Type B pancreatic cell (in vitro differentiated cells): ENCODE measurements at places on chromosomes 5 and 9. TPM values are rescaled to one million over a fixed set of nuclear protein-coding genes. Genes with fewer than 3 reads are reported as not detected.

DNA sequence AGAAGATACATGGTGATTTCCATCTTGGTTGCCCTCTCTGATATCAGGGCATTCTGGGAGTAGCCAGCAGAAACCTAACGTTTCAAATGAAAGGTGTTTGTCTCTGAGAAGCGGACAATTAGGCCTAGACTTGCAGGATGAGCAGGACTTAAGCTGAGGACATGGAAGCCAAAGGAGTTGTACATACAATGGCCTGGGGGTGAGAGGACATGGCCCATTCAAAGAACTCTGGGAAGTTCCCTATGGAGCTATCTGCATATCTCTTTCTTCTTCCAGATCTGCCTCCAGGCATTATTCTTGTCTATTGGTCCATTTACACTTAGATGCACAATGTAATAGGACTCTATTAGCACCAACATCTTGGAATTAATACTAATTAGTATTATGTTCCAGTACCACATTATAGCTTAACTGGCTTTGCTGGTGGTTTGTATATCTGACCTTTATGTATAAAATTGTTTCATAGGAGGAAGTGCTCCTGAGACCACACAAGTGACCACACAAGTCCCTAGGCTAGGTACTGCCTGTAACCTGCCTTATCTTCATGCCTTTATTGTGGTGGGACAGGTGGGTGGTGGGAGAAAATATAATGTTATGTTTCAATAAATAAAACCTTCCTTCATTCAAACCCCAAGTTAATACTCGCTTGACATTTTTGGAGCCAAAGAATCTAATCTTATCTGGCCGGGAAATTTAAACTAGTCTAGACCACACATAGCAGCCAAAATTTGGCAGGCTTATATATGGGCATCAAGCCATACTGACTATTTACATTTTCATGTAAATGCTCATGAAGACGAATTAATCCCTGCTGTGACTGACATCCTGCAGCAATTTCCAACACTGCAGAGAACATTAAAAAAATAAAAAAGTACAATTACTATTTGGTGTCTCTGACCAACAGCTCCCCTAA, 52.1 kb upstream of the EQTN start:
- DNase-seq: no peak

DNA sequence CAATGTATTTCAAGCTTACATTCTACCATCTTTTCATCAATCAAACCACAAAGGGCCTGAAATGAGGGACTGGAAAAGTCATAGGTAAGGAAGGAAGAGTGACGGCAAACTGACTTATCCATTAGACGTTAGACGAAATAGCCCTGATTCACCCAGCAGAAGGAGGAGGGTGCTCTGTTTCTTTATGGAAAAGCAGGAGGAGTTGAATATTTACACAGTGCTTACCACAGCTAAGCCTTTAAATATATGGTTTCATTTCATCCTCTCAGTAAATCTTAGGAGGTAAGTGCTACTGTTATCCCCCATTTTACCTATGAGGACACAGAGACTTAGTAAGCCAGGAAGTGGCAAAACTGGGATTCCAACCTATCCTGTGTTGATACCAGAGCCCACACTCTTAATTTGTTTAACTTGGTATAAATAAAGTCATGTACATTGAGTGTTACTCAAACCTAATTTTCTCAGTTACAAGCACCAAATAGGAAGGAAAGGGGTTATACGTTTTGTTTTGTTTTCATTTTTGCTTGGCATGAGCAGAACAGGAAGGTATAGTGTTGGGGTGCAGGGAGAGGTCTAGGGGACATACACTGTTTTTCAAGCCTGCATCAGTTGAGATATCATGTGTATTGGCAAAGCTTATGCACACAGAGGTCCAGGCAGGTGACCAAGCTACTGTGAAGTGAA, 98.1 kb upstream of the IFNK start:
- no peak for DNase-seq

DNA sequence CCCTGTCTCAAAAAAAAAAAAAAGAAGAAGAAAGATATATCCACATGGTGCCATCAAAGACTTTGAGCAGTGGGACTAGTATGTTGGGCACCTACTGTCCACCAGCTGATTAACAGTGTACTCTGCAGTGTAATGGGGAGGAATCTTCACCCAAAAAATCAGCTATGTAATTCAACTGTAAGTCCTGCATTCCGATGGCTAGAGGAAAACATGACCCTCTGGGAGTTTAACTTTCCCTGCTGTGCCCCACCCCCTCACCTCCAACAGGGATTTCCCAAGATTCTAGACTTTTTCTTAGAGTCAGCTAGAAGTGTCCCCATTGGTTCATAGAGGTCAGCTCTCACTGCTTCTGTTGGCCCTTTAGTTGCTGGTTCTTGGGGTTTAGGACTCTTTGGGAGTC, 221.2 kb upstream of the CLINT1 start:
- no peak for DNase-seq

DNA sequence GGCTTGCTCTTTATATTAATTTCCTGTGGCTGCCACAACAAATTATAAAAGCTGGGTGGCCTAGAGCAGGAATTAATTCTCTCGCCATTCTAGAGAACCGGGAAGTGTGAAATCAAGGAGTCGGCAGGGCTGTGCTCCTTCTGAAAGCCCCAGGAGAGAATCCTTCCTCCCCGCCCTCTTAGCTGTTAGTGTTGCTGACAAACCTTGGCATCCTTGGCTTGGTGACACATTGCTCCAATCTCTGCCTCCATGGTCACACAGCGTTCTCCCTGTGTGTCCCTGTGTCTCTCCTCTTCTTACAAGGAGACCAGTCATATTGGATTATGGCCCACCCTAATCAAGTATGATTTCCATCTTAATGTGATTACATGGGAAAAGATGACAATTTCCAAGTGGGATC, 55.9 kb upstream of the NEURL1B start:
- DNase-seq: no peak

DNA sequence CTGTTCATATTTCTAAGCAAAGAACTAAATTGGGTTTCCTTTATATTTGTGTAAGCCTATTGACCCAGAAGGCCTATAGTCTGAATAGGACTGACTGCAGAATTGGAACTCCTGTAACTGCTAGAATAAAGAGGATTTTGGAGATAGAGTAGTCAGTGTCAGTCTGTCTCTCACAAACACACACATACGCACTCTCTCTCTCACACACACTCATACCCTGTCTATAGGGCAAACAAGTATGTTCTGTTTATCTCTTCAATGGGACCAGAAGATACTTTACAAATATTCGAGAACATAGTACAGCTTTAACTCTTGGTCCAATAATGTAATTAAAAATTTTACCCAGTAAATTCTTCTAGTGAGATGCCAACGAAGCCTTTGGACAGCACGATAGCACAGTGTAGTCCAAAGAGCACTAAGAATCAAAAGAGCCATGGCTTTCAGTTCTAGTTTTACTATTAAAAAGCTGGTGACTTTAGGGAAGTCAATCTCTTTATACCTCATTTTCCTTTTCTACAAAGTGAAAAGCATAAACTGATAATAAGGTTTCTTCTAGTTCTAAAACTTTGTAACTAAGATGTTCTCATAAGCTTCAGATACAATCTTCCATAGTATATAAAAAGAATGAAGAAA, 19.3 kb downstream of the ABHD17B start:
- DNase-seq: no peak

GRCh38 chr9:90874194-90874593, 72.6 kb downstream of the SYK start:
- no peak for DNase-seq

DNA sequence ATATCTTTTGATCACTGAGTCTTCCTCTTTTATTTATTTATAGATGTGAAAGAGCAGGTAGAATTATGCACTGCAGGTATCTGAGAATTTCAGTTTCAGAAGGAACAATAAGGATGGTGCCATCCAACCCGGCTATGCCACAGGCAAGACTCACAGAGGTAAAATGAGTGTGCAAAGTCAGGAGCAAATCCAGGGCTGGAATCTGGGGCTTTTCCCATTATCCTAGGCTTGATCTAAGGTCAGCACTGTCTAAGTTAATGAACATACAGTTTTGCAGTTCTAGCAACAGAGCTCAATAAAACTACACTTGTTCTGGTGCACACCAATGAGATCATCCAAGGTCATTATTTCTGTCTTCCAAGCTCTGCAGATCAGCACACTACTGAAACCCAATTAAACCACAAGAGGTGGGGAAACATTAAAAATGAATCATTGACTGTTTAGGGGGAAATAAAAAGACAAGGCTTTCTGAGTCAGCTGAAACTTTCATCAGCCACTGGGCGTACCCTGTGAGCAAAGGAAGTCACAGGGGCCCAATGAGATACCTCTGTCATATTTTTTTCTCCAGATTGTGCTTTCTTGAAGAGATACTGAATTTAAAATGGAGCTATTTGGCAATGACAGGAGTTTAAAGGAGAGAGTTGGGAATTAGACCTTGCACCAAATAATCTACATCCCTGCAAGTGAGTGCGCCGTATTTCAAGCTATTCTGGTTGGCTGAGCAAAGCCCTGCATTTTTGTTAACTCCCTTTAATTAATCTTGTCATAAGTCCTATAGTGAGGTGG, 662.2 kb upstream of the ZNF608 start:
- DNase-seq: no peak

DNA sequence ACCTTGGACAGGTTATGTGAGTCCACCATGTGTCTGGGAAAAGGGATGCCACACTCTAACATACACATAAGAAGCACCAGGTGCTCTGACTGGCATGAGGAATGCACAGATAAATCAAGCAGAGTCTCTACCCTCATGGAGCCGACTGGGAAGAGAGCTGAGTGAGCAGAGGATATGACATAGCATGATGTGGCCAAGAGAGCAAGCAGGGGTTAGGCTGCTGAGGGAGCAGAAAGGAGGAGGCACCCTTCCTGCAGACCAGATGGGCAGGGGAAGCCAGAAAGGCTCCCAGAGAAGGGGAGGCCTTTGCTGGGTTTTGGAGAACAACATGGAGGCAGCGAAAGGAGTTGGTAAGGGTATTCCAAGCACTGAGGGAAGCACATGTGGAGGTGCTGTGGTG, 223.1 kb downstream of the GNA14 start:
- DNase-seq: no peak

GRCh38 chr5:133220851-133221674, 169.2 kb downstream of the HSPA4 start:
- peak; percentile 53 for DNase-seq

DNA sequence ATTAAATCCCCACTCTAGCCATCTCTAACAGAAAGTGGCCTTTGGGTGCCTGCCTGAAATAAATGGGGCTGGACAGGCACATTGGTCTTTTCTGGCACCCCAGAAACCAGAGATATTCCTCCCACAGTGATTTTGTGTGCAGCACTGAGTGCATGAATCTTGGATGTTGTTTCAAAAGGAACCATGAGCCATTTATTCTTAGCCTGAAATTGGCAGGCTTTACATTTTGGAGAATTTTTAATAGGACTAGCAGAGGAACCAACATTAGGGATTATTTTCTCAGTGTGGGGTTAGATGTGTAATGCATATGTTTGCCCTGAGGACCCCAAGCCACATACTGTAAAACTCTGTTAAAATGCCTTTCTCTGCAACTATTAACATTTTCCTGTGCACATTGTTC, 451.3 kb downstream of the NFIB start:
- no peak for DNase-seq

DNA sequence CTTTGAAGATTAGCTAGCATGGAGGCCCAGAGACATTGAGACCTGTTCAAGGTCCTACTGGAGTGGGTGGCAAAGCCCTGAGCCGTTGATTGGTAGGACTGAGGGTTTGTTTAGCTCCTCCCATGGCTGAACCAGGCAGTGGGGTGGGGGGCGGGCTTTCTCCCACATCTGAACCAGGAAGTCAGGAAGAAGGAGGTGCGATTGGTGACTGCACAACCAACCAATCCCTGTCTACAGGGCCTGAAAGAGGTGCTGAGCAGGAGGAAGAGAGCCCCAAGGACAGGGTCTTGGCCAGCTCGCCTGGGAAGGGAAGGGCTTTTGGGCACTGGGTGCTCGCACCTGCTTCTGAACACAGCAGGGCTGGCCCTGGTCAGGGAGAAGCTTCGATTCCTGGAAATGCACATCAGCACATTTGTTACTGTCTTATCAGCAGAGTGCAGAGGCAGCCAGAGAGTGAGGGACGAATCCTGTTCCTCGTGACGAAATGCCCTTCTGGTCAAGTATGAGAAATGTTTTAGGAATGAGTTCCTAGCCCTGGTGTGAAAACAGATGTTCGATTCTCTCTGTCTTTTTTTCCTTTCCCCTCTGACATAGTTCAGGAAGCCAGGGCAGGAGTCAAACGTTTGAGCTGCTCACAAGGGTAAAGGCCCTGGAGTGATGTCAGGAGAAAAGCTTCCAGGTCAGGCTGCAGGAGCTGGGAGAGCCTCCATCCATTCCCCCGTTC, 294.8 kb upstream of the KLF4 start:
- no peak for DNase-seq

GRCh38 chr5:168156170-168156569, 135.3 kb upstream of the WWC1 start:
- no peak for DNase-seq

DNA sequence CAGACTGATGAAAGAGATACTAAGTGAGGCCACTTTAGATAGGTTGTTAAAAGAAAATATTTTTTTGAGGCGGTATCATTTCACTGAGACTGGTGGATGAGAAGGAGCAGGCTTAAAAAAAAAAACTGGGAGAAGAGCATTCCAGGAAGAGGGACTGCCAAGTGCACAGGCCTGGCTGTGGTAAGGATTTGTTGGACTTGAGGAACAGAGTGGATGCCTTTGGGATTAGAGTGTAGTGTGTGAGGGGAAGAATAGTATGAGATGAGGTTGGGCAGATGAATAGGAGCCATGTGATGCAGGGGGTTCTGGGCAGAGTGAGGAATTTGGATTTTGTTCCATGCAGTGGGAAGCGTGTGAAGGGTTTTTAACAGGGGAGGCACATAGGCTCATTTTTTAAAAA, 57.9 kb downstream of the PBX3 start:
- no peak for DNase-seq

DNA sequence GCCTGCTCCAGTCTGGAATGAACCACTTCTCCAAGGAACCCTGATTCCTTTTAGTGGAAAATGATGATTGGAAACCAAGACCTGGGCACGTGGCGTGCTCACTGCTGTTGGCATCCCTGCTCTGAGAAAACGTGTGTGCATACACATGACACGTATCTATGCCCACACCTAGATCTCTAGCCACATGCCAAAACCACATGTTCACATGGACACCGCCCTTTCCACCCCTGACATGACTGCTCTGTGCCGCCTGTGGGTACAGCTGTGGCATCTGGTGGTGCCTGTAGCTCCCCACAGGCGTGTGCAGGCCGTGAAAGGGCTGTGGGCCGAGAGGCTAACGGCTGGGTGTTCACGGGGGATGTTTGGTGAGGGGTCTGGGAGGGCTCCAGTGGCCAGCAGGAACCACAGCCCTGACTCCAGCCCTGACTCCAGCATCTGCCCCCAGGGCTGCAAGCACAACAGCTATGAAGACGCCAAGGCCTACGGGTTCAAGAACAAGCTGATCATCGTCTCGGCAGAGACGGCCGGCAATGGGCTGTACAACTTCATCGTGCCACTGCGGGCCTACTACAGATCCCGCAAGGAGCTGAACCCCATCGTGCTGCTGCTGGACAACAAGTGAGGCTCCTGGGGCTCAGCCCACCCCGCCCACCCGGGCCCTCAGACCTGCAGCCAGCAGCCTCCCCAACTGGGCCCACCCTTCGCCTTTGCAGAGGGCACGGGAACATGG, 75.1 kb downstream of the KCNT1 start:
- DNase-seq: no peak

- DNase-seq: no peak
These were observed 54.3 kb downstream of the NUP214 start for GRCh38 chr9:131179561-131180219.

The RGMB gene
- total RNA-seq: 16.7 and 36.5 TPM in 2 replicates

The GOLPH3 gene
- total RNA-seq: 72.9 and 102 TPM in 2 replicates

The ENG gene
- 0.86 and 1.6 TPM in 2 replicates for total RNA-seq

The GABRA1 gene
- 1.8 and 12.3 TPM in 2 replicates for total RNA-seq

The PCDHA9 gene
- 1.5 and 2.5 TPM in 2 replicates for total RNA-seq

The RFK gene
- 19.8 and 23.4 TPM in 2 replicates for total RNA-seq

The NUTM2F gene
- total RNA-seq: not detected in 2 replicates

The PCDHGA5 gene
- 0.39 and 0.88 TPM in 2 replicates for total RNA-seq

The RNF183 gene
- 0.77 and 1.0 TPM in 2 replicates for total RNA-seq

The SPINK13 gene
- total RNA-seq: not detected in 2 replicates
